ENCODE measurements at places on chromosomes 11 and 22. TPM values are rescaled to one million over a fixed set of nuclear protein-coding genes. Genes with fewer than 3 reads are reported as not detected.
A peak's percentile ranks its signal among the peaks of the same experiment; 100 is the strongest.

VSTM5 gene
- not detected for total RNA-seq

SYNGR1 gene
- total RNA-seq, result 0.77 TPM

MOGAT2 gene
- total RNA-seq, result not detected

SCGB1A1 gene
- total RNA-seq, result not detected

PATE2 gene
- total RNA-seq, result 0.20 TPM

MS4A3 gene
- not detected for total RNA-seq

SIDT2 gene
- 30.9 TPM for total RNA-seq

DNA sequence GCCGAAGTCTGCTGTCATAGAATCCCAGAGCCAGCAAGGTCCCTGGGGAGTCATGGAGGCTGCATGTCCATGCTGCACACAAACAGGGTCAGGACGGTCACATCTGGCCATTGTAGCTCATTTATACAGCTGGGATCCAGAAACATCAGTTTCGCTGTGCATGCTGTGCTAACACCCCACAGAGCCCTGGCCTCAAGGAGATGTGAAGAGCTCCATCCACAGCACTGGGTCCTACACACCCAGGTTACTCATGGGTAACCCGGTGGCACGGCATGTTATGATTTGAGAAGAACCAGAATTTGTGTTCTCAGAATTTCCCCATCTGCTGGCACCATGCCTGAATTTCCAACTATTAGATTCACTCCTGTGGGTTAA lies 146.3 kb upstream of the ARHGAP20 start:
- DNase-seq, result no peak

DNA sequence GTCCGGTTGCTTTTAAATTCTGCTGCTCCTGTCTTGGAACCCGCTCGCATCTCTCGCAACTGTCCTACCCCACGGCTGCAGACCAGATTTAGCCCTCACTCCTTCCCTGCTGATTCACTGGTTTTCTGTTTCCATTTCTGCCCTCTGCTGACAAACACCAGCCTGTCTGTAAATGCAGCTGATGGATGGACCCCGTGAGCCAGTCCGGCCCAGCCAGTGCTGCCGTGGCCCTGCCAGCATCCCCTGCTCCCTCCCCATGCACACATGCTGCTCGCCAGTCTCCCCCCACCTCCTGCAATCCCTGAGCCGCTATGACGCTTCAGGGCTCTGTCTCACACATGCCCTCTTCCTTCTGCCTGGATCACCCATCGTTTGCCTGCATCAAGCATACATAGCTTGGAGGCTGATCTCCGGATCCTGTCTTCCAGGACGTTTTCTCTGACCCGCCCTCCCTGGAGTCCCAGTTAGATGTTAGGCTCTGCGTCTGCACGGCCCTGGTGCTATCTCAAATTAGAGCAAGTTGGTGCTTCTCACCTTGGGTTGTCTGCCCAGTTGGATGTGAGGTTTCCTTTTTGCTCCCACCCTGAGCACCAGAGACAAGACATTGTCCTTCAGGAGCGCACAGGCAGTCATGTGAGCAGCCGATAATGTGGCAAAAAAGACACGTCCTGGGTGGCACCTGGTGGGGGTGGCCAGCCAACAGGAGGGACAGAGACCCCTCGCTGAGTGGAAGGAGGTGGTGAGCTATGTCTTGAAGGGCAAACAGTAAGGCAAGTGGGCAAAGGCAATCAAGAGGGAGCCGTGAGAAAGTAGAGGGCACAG lies 4.3 kb upstream of the ACR start:
- DNase-seq, result no peak

GRCh38 chr11:19962053-19962800 lies 198.0 kb downstream of the DBX1 start:
- no peak for DNase-seq

DNA sequence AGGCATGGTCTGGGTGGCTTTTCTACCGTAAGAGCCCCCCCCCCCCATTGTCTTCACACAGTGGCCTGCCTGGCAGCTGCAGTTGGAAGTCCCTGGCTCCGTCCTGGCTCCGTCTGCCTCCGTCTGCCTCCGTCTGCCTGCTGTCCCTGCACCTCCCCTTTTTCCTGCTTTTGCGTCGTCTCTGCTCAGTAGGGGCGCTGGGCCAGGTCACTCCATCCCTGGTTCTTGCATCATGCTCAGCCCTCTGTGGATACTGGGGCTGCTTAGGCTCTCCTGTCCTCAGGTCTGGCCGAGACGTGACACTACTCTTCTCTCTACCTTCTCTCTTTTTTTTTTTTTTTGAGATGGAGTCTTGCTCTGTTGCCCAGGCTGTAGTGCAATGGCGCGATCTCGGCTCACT lies 27.8 kb downstream of the AP2A2 start:
- no peak for DNase-seq

- no peak for DNase-seq
These were observed 18.5 kb downstream of the PTPRJ start for GRCh38 chr11:47998733-47999359.

DNA sequence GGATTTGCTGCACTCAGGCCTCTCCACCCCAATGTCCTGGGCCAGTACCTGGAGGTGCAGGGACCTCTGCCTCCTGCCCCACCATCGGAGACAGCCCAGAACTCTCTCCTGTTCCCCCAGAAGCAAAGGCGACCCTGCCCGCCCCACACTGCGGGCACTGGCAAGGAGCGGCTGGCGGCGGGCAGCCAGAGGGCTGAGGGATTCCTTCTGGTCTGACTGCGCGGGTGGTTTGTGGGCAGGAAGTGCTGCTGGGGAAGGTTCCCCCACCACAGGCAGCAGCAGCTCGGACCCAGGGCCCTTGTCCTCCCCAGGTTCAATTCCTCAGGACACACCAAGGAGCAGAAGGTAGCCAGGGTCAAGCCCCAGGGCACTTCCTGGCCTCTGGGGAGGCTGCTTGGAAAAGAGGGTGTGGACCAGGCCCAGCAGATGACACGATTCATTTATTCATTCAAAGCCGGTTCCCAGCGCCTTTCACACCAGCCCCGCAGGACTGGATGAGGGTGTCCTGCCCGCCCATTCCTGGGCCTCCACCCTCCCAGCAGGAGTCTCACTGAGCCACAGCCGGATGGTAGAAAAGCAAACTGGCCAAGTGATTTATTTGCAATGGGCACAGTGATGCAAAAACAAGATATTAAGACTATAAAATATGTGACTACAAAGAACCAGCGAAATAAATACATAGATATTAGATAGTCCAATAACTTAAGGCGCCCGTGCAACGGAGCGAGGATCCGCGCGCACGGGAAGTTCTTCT lies 1.2 kb downstream of the PHLDA2 start:
- DNase-seq, result no peak

- DNase-seq, result no peak
These were observed 127.7 kb upstream of the MTNR1B start for GRCh38 chr11:92841719-92842118.

- DNase-seq, result no peak
These were observed 1630.1 kb upstream of the TENM4 start for GRCh38 chr11:81070948-81071347.

DNA sequence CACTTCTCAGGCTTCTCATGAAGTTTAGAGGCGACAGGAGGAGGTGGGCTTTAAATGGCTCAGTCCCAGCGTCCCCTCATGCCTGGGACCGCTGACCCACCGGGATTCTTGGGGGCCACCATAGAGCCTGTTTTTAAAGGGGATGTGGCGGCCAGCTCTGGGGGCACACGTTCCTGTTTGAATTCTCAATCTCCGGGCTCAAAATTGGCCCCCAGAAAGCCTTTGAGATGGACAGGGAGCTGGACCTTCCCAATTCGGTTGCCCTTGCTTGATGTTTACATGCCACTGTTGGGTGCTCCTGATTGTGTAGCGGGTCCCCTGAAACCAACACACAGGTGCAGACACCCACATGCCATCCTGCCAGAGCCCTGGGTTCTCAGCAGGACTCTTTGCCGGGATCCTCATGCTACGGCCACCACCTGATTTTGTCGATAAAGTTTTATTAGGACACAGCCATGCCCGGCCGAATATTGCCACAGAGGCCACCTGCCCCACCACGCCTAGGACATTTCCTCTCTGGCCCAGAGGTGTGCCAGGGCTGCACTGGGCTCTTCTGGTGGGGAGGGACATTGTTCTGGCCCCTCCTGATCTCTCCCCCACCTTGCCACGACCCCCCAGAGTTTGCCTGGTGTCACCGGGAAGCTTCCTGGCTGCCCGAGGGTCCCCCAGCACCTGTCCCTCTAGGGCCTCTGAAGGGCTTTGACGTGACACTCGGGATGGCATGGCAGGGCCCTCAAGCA lies 71.6 kb downstream of the KCNQ1 start:
- DNase-seq, result no peak

GRCh38 chr11:83643115-83643514 lies 356.9 kb upstream of the CCDC90B start:
- no peak for DNase-seq

- DNase-seq, result no peak
These were observed 607 bp upstream of the ZNF70 start for GRCh38 chr22:23751441-23751996.

DNA sequence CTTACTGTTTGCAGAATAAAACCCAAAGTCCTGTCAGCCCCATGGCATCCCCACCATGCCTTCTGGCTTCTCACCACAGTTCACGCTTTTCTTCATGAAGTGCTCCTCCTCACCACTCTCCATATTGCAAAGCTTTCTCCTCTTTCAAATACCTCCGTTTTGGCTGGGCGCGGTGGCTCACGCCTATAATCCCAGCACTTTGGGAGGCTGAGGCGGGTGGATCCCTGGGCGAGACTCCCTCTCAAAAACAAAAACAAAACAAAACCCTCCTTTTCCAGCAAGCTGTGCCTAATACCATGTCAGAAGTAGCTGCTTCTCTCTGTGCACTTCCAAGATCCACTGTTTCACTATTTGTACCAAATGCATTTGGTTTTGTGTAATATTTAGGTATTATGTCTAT lies 6.7 kb downstream of the BACE1 start:
- no peak for DNase-seq

DNA sequence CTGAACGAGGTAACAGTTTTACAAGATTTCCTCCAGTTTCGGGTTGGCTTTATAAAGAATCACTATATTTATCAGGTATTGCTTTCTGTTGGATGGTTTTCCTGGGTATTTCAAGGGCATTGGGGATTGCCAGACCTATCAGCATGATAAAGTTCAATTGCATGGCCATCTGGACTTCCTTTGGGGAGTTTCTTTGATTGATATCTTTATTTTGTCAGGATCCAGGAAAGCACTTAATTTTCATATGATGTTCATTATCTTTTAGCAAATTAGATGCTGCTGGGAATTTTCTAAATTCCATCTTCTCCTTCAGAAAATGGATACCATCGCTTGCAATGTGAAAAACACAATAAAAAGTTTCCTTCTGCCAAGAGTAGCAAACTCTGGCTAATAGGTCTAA lies 21.2 kb downstream of the RFPL2 start:
- DNase-seq, result no peak

DNA sequence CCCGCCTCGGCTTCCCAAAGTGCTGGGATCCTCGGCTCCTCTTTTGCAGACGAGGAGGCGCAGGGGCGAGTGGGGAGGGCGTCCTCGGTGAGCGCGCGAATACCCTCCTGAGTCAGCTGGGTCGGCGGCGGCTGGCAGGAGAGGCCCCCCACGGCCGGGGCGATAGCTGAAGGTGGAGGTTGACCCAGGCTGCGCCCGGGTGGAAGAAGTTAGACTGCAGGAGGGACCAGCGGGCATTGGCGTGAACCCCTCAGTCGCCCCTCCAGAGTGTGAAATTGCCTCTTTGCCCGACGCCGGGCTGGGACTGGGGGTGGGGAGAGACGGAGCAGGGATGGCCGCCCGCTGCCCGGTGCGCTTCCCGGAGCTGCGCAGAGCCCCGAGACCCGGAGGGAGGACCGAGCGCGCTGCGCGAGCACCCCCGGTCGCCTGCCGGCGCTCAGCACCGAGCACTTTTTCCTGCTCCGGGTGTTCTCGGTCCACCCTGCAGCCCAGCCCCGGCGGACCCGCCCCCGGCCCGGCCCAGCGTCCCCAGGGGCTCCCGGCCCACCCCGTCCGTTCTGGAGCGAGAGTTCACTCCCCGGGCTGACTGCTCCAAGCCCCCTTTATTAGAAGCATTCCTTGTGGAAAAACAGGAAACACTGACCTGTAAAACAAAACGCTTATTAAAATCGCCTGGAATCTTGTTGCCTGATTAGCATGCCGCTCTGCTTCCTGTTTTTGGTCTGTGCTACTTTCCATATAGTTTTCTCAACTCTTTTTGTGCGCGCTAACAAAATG lies 13.7 kb upstream of the CPT1A start:
- DNase-seq, result peak; percentile 17

DNA sequence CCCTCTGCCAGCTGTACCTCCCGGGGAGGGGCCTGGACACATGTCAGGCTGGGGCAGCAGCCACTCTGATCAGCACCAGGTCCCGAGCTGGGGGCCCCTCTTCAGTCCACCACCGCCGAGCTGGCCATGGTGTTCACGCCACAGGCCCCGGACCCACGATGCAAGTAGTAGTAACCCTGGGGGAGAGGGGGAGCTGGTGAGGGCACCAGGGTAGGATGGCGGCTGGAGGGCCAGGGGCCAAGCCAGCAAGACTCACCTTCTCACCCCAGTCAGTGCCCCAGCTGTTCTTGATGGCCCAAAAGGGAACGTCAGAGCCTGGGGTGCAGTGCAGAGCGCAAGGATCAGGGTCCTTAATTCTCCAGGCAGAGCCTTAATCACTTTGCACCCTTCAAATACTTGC lies 4.6 kb downstream of the CTSF start:
- DNase-seq, result no peak

- no peak for DNase-seq
These were observed 22.5 kb downstream of the VSIG10L2 start for GRCh38 chr11:125968354-125968753.

DNA sequence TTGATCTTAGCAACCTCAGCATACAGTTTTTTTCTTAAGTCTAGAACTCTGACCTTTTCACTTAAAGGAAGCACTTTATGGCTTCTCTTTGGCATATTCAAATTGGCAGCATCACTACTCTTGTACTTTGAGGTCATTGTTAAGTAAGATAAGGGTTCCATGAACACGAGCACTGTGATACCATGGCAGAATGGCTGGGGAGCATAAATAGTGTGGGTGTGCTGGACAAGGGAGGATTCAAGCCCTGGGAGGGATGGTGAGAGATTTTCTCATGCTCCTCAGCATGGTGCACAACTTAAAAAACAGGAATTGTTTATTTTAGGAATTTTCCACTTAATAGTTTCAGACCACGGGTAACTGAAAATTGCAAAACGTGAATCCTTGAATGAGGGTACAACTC lies 111.4 kb downstream of the ATXN10 start:
- DNase-seq, result no peak
